ENCODE measurements at places on chromosomes 7 and 10.

DNA sequence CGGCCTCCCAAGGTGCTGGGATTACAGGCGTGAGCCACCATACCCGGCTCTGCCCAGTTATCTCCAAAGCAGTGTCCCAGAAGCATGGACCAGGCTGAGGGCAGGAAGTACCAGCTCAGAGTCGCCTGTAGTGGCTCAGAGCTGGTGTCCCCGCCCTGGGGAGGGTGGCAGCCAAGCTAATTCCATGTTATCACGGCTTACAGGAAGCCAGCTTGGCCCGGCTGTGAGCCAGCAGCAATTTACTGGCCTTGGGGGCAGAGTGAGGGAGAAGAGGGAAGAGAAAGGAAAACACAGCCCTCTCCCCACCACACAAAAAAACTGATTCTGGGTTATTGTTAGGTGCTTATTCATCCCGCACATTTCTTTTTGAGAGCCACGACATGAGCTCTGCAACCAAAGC lies 88.1 kb downstream of the HIP1 start:
- no peaks in the 10 kb centered on the region for H3K36me3 ChIP-seq
- H3K27me3 ChIP-seq = no peaks in the 10 kb centered on the region
- no peak overlapping the region for H3K27ac ChIP-seq

DNA sequence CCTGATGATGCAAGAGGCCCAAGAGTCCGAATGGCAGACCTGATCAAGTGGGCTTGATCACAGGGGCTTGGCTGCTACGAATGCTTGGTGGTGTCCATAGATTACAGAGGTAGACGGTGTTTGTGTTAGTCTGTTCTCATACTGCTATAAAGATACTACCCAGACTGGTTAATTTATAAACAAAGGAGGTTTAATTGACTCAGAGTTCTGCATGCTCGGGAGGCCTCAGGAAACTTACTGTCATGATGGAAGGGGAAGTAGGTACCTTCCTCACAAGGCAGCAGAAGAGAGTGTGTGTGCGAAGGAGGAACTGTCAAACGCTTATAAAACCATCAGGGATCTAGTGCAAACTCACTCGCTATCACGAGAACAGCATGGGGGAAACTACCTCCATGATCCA lies 268.9 kb upstream of the KLF6 start:
- no peaks in the 10 kb centered on the region for H3K27me3 ChIP-seq
- DNase-seq = no peak
- H3K36me3 ChIP-seq = no peaks in the 10 kb centered on the region
- no peaks in the 10 kb centered on the region for H3K4me1 ChIP-seq
- H3K27ac ChIP-seq = no peak overlapping the region

GRCh38 chr10:79984851-79985250 lies 35.9 kb upstream of the SFTPD start:
- no peak overlapping the region for H3K4me3 ChIP-seq
- H3K4me1 ChIP-seq = no peaks in the 10 kb centered on the region
- no peak for DNase-seq
- H3K27me3 ChIP-seq = no peaks in the 10 kb centered on the region
- H3K36me3 ChIP-seq = no peaks in the 10 kb centered on the region

- H3K27me3 ChIP-seq = no peaks in the 10 kb centered on the region
- H3K36me3 ChIP-seq = no peaks in the 10 kb centered on the region
- DNase-seq = no peak
- no peak overlapping the region for H3K27ac ChIP-seq
- no peaks in the 10 kb centered on the region for H3K4me1 ChIP-seq
- no peak overlapping the region for H3K4me3 ChIP-seq
These were observed 118.3 kb downstream of the SEM1 start for GRCh38 chr7:96591159-96591899.

DNA sequence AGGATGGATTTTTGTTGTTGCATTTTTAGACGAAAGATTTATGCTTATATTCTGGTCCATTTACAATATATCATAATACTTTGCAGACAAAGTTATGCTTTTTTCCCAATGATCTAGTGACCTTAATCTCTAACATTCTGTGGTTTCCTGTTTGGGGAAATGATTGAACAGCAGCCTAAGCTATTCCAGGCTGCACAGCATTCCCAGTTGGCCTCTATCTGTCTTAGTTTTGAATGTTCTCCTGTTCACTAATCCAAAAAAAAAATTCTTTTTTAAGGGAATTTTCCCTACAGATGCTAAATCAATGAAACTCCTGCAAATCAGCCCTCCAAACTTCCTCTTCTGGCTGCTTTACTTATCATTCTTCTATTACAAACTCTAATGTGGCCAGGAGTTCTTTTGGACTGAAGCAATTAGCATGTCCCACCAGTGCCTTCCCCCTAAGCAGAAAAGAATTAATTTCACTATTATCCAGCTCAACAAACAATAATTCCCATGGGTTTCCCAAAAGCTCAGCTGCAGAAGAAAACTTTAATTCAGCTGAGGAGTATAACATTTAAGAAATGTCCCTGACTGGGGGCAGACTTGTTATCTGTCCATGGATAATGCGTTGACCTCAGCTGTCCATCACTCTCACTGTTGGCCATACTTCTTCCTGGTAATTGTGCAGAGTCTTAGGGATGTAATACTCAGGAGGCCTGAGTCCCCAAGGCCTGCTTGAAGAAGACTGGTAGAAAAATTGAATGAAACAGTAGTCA lies 81.9 kb upstream of the TRIL start:
- no peak overlapping the region for H3K27ac ChIP-seq
- H3K4me1 ChIP-seq = no peaks in the 10 kb centered on the region
- H3K36me3 ChIP-seq = no peaks in the 10 kb centered on the region
- DNase-seq = no peak
- H3K4me3 ChIP-seq = no peak overlapping the region

DNA sequence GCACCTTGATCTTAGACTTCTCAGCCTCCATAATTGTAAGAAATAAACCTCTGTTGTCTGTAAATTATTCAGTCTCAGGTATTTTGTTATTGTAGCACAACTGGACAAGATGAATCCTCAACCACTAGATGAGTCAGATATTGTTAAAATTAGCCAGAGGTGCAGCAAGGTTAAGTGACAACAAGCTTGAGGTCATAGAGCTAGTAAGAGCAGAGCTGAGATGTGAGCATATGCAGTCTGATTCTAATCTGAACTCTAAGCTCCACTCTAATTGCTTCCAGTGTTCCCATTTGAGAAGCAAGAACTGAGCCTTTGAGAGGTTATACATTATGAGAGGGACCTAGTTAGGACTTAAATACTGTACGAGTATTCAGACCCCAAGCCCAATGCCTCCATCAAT lies 93.1 kb downstream of the FZD1 start:
- no peaks in the 10 kb centered on the region for H3K4me1 ChIP-seq
- no peaks in the 10 kb centered on the region for H3K27me3 ChIP-seq
- no peak overlapping the region for H3K4me3 ChIP-seq
- no peak overlapping the region for H3K27ac ChIP-seq

- no peaks in the 10 kb centered on the region for H3K4me1 ChIP-seq
- H3K4me3 ChIP-seq = no peak overlapping the region
- DNase-seq = no peak
- H3K27me3 ChIP-seq = peaks cover 4% of the 10 kb centered on the region
These were observed 18.8 kb upstream of the MINDY3 start for GRCh38 chr10:15879058-15879457.

- H3K4me3 ChIP-seq = no peak overlapping the region
- H3K27ac ChIP-seq = no peak overlapping the region
- DNase-seq = peak; percentile 53
- H3K4me1 ChIP-seq = peaks cover 30% of the 10 kb centered on the region
- no peaks in the 10 kb centered on the region for H3K27me3 ChIP-seq
These were observed 51.8 kb upstream of the FAM133B start for GRCh38 chr7:92641921-92642511.

DNA sequence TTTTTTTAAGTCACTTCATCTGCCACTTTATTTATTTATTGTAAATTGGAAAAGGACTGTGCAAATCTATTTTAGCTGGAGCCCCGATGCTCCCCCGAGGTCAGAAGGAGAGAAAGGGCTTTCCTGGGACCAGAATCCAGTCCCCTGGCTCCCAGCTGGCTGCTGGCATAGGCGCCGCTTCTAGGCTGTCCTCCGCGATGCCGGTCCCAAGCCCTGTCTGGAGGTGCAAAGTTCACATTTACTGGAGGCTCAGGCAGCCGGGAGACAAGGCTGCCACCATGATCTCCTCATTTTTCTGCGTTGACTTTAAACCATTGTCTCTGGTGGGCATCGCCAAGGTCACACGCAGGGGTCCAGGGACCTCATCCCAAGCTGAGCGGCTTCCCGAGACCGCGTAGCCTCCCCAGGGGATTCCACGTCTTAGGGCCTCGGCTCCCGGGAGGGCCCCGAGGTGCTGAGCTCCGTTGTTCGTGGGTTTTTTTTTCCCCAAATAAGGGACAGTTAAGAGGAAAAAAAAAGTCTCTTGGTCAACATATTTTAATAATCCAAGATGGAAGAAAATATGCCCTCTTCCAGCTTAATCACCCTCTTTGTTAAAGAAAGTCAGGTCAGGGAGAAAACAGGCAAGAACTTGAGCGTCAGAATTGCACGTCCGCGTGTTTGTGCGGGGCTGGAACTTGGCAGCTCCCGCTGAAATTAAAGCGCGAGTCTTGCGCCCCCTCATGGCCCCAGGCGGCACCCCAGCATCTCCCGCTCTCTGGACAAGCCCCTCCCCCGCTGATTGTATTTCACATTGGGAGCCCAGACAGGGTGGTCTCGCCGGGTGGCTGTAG lies 11.9 kb downstream of the RGR start:
- no peaks in the 10 kb centered on the region for H3K27me3 ChIP-seq
- no peaks in the 10 kb centered on the region for H3K36me3 ChIP-seq
- DNase-seq = no peak
- H3K4me3 ChIP-seq = no peak overlapping the region
- no peaks in the 10 kb centered on the region for H3K4me1 ChIP-seq

- no peak overlapping the region for H3K4me3 ChIP-seq
- DNase-seq = no peak
- no peak overlapping the region for H3K27ac ChIP-seq
- no peaks in the 10 kb centered on the region for H3K4me1 ChIP-seq
These were observed 83.2 kb downstream of the FRMD4A start for GRCh38 chr10:14247377-14248116.

- H3K4me3 ChIP-seq = no peak overlapping the region
- no peaks in the 10 kb centered on the region for H3K4me1 ChIP-seq
- H3K36me3 ChIP-seq = no peaks in the 10 kb centered on the region
- no peak overlapping the region for H3K27ac ChIP-seq
- DNase-seq = no peak
These were observed 66.9 kb upstream of the ARHGAP21 start for GRCh38 chr10:24790599-24790998.

GRCh38 chr7:72754312-72754711 lies 73.7 kb downstream of the TYW1B start:
- no peak overlapping the region for H3K4me3 ChIP-seq
- H3K4me1 ChIP-seq = no peaks in the 10 kb centered on the region
- DNase-seq = no peak
- H3K27me3 ChIP-seq = no peaks in the 10 kb centered on the region
- no peaks in the 10 kb centered on the region for H3K36me3 ChIP-seq
- H3K27ac ChIP-seq = no peak overlapping the region

DNA sequence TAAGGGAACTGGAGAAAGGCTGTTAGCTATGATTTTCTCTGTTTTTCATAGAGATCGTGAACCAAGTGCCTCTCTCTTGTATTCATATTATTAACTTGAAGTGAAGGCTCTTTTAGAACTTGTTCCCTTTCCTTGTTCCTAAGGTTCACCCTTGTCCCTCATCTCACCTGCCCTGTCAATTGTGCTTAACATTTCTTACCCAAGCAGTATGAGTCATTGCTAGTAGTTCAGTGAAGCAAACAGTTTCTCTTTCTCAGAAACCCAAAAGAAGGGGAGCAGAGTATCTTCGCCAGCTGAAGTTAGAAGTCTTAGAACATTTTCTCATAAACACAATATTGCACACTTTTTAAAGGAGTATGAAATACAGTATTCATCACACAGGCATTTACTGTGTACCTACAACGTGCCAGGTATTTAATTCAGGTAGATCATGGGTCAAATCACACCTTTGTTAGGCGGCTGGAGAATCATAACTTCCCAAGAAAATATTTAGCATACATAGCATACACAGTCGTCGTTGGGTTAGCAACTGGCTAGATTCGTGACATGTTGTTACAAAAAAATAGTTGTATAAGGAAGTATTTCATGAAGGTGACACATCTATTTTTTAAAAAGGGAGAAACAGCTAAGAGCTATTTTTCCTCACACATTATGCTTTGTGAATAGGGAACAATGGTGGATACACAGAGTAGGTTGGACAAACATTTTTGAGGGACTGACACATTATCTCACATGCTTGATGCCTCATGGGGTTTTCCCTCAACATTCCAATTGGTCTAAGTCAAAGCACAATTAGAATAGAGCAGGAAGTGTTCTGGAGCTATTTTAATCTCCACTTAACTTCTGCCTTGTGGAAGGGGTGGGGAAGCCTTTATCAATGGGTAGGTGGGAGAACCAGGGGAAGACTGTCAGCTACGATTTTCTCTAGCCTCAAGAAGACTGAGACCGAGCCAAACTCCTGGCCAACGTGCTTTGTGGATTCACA lies 13.2 kb downstream of the HDAC9 start:
- DNase-seq = no peak
- H3K36me3 ChIP-seq = no peaks in the 10 kb centered on the region
- no peak overlapping the region for H3K27ac ChIP-seq
- no peak overlapping the region for H3K4me3 ChIP-seq

- H3K27ac ChIP-seq = no peak overlapping the region
- H3K27me3 ChIP-seq = no peaks in the 10 kb centered on the region
- no peaks in the 10 kb centered on the region for H3K36me3 ChIP-seq
- no peak overlapping the region for H3K4me3 ChIP-seq
- no peak for DNase-seq
These were observed 106.9 kb upstream of the BET1 start for GRCh38 chr7:94111009-94111408.

GRCh38 chr10:114810926-114811325 lies 10.7 kb upstream of the FHIP2A start:
- peaks cover 13% of the 10 kb centered on the region for H3K4me1 ChIP-seq
- H3K4me3 ChIP-seq = no peak overlapping the region
- H3K27ac ChIP-seq = no peak overlapping the region

DNA sequence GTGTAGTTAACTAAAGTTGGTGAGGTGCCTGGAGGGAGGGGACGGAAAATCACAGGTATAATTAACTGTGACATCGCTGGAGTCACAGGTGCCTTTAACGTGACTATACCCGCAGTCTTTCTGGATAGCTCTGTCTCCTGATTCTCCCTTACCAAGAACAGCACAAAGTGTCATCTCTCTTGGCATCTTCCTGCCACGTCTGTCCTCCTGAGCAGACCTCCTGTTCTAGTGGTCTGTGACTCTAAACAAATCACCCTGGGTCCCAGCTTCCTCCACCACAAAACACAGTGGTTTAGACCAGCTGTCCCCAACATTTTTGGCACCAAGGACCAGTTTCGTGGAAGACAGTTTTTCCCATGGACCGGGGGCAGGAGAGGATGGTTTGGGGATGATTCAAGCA lies 90.5 kb downstream of the CALN1 start:
- DNase-seq = no peak
- no peak overlapping the region for H3K27ac ChIP-seq
- H3K4me3 ChIP-seq = no peak overlapping the region
- no peaks in the 10 kb centered on the region for H3K4me1 ChIP-seq

GRCh38 chr10:65548001-65548400 lies 1377.8 kb upstream of the LRRTM3 start:
- H3K36me3 ChIP-seq = no peaks in the 10 kb centered on the region
- H3K27ac ChIP-seq = no peak overlapping the region
- no peaks in the 10 kb centered on the region for H3K27me3 ChIP-seq
- no peak for DNase-seq
- H3K4me1 ChIP-seq = no peaks in the 10 kb centered on the region

- H3K27ac ChIP-seq = no peak overlapping the region
- no peaks in the 10 kb centered on the region for H3K27me3 ChIP-seq
- peaks cover 78% of the 10 kb centered on the region for H3K4me1 ChIP-seq
- DNase-seq = no peak
- no peak overlapping the region for H3K4me3 ChIP-seq
- H3K36me3 ChIP-seq = peaks cover 19% of the 10 kb centered on the region
These were observed 26.6 kb downstream of the GIMAP8 start for GRCh38 chr7:150476819-150477631.

Measured in CD8-positive, alpha-beta memory T cell (primary cell).